ENCODE measurements at places on chromosomes 5 and 9.

DNA sequence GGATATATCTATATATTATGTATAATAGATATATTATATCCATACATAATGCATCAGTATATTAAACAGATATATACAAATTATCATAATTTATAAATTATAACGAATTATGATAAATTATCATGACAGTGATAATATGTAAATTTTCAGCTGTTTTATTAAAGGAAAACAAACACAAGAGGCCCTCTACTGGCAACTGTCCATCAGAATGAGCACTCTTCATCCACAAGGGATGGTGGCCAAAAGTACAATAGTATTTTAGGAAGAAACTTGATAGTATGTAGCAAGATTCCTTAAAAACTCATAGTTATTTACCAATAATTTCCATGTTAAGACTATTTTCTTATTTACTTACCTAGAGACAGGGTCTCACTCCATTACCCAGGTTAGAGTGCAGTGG, 113.3 kb upstream of the LPAR1 start:
- no peak for DNase-seq

- no peak for DNase-seq
These were observed 121.8 kb upstream of the ELL2 start for GRCh38 chr5:96083361-96083881.

GRCh38 chr5:23820765-23821471, 313.5 kb downstream of the PRDM9 start:
- DNase-seq, result no peak

GRCh38 chr9:133773889-133774655, 35.9 kb upstream of the SARDH start:
- no peak for DNase-seq

- DNase-seq, result no peak
These were observed 372.5 kb downstream of the IRX2 start for GRCh38 chr5:2378976-2379375.

- no peak for DNase-seq
These were observed 134.7 kb downstream of the COL23A1 start for GRCh38 chr5:178455480-178455835.

DNA sequence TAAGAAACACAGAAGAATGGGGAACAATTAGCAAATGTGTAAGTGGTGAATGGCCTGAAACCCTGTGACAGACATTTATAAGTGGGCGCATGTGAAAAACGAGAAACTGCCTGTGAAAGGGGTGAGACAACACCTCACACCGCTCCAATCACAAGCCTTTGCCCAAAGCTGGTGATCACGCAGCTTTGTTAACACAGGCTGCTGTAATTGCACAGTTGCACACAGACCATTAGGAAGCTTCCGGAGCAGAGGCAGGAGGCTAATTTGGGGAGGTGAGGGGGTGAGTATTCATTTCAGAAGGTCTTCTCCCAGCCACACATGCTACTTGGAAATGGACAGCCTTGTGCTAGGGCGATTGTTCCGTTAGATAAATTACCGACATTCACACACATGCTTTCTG, 294.0 kb downstream of the MED10 start:
- DNase-seq, result no peak

DNA sequence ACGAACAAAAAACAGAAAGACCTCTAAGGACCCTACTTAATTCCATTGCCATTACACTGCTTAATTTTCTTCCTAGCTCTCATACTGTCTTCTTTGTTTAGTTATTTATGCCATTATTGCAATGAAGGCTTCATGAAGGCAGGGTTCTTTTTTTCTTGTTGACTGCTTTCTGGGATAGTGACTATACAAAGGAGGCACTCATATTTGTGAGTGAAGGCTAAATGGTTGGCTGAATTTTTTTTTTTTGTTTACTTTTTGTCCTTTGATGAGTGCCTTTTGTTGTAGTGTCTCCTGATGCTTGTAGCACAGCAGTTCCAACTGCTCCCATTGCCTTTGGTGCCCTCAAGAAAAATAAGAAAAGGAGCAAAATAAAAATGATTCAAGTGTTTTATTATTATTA, 17.8 kb downstream of the CTNNA1 start:
- DNase-seq, result no peak

DNA sequence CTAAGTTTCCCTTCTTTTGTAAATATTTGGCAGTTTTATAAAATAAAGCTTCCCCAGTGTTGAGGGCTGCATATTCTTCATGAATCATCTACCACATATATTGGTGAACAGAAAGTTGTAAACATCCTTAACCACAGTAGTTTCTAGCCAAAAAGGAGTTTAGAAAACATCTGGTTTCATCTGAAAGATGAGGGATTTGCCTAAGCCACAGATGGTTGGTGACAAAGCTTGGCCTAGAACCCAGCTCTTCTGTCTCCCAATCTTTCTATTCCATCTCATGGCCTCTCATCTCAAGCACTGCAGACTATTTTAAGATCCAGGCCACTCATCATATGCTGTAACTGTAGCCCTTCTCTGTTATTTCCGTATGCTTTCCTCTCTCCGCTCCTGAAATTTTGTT, 232.3 kb upstream of the TRPM3 start:
- DNase-seq, result no peak
